HS-27A (cell line): ENCODE measurements at places on chromosomes 2 and 18.

DNA sequence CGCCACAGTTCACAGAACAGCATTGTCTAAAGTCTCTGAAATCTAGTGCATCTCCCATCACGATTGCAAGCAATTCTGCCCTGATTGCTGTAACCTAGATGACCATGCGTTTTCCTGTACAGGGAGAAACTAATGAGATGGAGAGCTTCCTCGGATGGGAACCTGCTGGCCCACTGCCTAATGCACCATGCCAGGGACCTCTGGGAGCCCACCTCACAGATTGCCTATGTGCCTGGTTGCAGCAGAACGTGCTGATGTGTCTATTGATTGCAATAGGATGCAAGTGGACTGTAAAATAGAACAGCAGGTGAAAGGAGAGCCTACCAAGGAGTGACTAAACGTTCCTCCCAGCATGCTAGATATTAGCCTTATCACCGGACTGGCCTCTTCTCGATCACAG, 141.0 kb upstream of the RAB12 start:
- no peak for DNase-seq

DNA sequence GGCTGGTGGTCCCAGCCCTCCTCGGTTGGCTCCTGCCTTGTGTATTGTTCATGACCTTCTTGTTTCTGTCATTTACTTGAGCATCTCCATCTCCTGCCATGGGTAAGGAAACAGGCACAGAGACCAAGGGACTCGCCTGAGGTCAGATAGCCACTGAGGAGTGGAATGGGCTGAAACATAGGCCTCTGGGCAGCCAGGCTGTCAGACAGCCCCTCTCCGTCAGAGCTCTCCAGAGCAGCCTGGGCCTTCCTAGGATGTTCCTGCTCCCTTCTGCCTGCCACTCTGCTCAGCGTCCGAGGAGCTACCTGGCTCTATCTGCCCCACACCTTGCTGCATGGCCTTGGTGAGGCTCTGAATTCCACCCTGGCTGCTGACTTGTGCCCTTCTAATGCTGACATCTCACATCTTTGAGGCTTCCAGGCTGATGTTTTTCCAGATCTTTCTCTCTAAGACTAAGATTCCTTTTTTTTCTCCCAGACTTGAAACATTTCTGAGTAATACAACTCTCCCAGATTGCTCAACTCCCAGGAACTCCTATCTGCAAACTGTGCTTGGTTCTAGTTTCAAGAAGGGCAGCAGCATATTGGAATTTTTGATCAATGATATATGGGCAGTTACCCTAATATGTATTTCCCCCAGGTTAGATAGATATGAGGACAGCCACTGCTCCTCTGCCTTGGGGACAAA, 67.7 kb downstream of the MCFD2 start:
- DNase-seq = no peak

DNA sequence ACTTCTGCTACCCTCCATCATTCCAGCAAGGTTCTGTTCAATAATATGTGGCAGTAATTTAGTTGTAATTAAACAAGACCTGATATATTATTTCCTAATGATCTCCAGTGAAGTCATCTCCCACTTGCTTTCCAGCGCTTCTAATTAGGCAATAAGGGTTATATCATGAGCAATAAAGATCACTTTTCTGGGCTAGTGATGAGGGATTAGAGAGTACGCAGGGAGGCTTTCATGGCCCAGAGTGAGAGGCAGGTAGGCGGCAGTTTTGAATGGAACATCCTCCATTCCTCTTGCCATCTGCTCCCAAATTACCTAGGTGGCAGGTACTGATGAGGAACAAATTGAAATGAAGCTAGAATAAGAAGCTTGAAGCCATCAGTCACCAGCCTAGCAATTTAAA, 358.1 kb upstream of the SYT4 start:
- no peak for DNase-seq

GRCh38 chr2:1992280-1992679, 248.0 kb upstream of the PXDN start:
- no peak for DNase-seq

- DNase-seq = no peak
These were observed 192.8 kb downstream of the MTX2 start for GRCh38 chr2:176461809-176462670.

GRCh38 chr18:79227621-79228020, 158.4 kb downstream of the ATP9B start:
- no peak for DNase-seq

- no peak for DNase-seq
These were observed 24.4 kb upstream of the FTCDNL1 start for GRCh38 chr2:199875400-199875799.

DNA sequence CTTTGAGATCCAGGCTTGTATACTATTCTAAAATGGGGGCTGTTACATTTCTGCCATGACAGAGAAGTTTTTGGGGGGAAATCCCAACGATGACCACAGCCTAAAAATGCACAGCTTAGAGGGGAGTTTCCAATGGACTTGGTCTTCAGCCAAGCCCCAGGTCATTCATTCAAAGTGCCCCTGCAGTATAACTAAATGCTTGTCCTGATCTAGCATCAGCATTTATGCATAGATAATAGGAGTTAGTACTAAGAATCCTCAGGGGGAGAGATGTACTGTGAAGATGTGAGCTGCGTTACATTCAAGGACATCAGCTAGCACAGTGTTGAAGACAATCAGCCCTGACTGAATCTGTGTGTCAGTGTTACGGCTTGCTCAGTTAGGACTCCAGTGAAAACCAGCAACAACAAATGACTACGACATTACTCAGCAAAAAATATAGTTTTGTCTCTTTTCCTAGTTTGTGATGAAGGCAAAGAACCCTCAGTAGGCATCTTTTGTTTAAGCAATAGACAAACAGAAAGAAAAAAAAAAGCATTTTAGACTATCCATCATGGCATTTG, 160.9 kb downstream of the ZEB2 start:
- DNase-seq = no peak

DNA sequence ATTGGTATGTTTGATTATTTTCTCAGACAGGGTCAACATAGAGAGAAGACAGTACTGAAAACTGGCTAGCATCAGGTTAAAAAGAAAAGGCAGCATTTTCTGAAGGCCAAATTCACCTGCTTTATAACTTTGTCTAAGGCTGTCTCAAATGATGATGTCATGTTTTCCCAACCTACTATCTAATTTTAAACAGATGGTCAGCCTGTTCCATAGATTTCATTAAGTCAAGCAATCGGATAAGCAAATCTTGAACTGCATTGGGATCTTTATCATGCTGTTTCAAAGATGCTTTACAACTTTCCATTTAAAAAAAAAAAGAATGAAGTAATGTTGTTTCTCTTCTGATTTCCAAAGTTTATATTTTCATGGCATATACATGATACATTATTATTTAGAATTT, 56.3 kb upstream of the SPOPL start:
- no peak for DNase-seq
